ENCODE measurements at places on chromosomes 1 and 21.

- DNase-seq = no peak
These were observed 4.2 kb downstream of the RNPC3 start for GRCh38 chr1:103529746-103530145.

- peak; percentile 89 for DNase-seq
These were observed 62.9 kb upstream of the SIM2 start for GRCh38 chr21:36636016-36636415.

DNA sequence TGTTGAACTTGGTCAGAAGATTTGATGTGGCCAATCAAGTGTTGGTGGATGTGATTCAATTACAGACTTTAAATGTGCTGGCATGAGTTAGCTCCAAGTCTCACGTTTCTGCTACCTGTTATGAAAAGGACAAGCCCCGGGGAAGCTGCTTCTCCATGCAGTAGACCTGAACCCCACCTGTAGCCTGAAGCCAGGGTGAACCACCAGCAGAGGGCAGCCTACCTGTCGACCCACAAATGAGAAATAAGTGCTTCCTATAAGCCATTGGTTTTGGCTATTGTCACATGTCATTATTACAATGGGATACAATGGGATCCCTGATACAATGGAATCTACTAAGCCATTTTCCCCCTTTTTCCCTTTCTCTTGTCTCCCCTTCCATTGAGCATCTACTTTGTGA is 230.2 kb downstream of the PRDM2 start:
- DNase-seq = peak; percentile 17

DNA sequence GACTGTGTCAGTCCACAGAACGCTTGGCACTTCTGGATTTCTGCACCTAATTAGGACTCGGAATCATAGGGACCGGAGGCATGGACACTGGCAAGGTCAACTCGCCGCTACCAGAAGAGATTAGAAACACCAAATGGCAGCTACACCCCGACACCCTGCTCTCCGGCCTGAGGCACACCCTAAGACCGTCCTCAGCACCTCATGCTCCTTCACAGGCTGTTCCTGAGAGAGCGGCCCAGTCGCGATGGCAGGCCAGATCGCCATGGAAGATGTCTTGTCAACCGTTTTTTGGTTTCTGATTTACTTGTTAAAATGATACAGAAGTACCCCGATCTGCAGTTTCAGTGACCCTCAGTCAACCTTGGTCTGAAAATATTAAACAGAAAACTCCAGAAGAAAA is 46.8 kb downstream of the NPHP4 start:
- no peak for DNase-seq

- DNase-seq = no peak
These were observed 10.2 kb upstream of the CDC7 start for GRCh38 chr1:91490501-91490900.

DNA sequence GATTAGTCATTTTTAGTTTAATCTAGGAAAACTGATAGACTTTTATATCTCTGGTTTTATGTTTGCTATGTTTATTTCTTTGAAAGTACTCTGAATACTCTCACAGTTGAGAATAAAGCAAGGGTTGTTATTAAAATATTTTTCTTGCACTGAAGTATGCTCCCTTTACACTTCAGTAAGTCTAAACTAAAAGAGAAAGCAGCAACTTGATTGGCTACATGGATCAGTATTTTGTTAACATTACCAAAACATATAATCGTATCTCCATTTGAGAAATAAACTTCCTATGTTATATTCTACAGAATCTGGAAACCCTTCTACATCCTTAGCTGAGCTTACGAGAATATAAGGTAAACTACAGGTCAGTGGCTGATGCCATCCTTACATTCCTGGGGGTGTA is 149.5 kb upstream of the HP1BP3 start:
- no peak for DNase-seq

DNA sequence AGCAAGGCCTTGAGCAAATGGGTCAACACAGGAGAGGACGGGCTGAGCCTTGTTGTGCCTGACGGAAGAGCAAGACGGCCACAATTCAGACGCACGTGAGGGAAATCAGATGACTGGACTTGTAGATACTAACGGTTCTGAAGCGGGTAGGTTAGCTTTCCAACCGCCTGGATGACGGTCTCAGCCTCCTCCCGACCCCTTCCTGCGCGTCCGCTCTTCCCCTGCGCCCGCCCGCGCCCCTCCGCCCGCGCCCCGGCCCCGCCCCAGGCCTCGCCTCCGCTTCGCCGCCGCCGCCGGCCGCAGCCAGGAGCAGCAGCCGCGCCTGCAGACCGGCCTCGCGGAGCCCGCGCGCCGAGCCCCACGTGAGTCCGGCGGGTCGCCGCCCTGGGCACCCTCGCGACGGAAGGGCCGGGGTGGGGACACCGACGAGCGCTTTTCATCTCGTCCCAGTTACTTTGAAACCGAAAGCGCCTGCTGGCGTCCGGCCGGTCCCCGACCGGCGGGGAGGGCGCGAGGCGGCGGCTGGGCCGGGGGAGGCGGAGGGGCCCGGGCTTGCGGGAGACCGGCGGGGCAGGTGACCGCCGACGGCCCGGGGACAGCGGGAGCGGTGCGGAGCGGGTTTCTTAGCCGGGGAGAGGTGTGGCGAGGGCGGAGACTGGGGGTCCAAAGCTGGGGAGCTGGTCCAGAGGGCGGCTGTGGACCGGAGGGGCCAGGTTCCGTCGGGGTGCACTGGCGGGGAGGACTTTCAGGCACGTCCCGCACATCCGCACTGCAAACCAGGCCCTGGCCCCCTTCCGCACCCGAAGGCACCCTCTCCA is at the start of gene TRAF5:
Gene TRAF5 (plus strand): TSS at position 306 of the 818 bp plus-strand sequence. CDS start 26,407 bp downstream, outside the sequence.
- peak; percentile 77 for DNase-seq

DNA sequence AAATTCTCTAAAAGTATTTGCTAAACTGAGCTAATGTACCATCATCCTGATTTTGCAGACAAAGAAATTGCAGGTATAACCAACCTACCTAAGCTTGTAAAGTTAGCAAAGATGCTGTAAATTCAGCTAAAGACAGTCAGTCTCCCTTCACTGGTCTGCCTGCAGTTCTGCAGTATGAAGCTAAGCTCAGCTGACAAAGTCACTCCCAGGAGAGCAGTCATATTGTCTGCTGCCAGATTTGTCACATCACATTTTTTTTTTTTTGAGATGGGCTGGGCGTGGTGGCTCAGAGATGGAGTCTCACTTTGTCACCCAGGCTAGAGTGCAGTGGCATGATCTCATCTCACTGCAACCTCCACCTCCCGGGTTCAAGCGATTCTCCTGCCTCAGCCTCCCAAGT is 8.9 kb upstream of the CMPK1 start:
- no peak for DNase-seq

DNA sequence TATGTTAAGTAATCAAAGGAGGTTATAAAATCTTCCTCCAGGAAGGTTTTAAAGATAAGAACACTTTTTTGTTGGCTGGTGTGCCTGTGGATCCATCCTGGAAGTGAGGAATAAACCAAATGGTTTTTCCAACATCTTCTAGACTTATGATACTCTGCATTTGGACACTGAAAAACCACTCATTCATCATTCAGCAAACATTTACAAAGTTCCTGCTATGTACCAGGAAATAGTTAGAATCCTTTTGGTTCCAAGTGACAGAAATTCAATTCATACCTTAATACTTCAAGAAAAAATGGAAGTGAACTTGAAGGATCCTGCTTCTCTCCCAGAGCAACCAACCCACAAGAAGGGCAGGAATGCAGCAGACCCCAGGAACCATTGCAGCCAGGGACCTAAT is 39.6 kb upstream of the PIGC start:
- no peak for DNase-seq

GRCh38 chr1:76939050-76939816 is 72.0 kb downstream of the ST6GALNAC5 start:
- no peak for DNase-seq

GRCh38 chr1:82562448-82562847 is 761.7 kb downstream of the ADGRL2 start:
- DNase-seq = peak; percentile 16

- DNase-seq = no peak
These were observed 72.2 kb upstream of the GJB5 start for GRCh38 chr1:34682452-34683223.

DNA sequence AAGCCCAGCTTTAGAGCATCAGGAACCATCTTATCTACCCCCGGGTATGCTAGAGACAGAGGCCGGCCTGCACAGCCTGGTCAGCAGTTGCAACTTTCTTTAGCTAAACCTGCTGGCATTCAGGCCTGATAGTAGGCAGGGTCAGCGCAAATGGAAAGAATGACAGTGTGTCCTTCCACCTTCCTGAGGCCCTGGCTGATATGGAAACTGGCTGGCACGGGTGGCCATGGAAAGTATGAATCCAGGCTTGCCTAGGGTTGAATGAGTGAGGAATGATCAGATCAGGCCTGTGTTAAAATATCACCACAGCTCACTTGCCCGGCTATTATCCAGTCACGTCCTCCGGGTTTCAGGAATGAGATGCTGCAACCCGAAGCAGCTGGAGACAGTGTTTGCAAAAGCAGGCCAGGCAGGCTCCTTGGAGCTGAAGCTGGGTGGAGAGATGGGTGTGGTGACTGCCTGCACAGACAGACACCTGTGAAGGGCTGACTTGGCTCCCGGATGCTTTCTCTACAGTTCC is 34.7 kb downstream of the RCAN1 start:
- DNase-seq = no peak

DNA sequence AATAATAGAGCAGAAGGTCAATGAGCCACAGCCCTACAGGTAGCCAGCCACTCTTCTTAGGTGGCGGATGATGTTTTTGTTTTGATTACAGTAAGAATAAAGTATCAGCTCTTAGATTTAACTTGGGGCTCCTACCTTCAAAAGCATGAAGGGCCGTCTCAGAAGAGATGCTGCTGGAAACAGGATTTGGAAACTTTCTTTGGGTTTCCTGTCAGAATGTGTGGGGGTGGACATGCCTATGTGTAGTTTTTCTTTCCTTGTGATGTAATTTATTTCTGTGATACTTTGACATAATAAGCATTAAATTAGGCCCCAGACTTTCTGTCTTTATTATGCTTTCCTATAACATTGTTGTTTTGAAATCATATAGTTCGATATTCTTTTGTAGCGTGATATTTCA is 1.5 kb downstream of the RAP1A start:
- DNase-seq = peak; percentile 59

DNA sequence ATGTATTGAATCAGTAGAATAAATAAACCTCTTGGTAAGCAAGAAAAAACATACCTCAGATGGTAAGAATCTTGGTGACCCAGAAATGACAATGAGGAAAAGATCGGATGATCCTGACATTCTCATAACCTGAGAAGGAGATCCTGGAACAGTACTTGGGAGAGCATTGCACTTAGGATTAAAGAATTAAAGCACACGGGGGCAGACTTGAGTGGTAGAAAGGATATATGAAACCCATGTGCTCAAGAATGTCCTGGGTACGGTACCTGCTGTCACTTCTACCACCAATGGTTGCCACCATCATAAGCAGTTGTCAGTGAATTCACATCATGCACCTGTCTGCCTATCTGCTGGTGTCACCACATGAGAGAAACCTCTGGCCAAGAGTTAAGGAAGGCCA is 108.9 kb upstream of the GJB5 start:
- DNase-seq = no peak

DNA sequence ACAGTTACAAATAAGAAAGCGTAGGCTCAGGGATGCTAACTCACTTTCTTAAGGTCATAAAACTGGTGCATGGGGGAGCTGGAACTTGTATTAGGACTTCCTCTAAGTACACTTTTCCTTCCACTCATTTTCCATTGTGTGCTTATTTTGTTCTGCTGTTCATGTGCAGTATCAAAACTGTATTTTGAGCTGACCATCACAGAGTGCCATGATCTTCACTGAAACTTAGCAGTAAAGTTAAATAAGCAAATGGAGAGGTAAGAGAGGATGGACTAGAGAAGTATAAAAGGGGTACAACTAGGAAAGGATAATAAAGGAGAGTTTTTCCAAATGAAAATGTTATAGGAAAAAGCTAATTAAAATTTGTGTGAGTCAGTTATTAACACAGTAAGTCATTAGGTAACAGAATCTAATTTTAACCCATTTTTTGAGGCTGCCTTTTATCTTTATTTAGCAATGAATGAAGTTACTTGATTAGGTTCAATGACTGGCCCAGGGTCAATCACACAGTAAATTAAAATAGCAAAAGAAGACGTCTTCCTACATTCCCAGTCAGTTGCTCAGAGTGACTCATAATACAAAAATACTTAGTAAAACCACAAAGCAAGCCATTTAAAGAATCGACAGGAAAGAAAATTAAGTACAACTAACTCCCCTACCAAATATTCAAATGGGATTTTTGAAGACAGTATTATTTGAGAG is 165.8 kb upstream of the C1orf105 start:
- DNase-seq = no peak

DNA sequence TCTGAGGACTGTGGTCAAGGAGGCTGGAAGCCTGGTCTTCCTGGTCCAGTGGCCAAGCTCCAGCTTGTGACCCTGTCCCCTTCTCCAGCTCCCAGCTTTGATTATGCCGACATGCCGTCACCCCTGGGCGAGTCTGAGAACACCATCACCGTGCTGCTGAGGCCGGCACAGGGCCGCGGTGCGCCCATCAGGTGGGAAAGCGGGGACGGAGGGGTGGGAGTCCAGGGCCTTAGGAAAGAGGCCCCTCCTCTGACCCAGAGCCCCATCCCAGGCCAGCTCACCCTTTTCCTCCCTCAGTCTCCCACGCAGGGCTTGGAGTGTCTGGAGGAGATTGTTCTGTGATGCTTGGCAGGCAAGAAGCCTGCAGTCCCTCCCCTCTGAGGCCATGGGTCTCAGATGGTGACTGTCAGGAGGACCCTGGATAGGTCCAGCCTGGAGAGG is 43.6 kb downstream of the PTPRU start:
- DNase-seq = no peak

GRCh38 chr1:1669468-1670440 is 10.9 kb upstream of the CDK11B start:
- no peak for DNase-seq

GRCh38 chr1:117883616-117884015 is 45.8 kb downstream of the GDAP2 start:
- DNase-seq = no peak

GRCh38 chr21:36297938-36298572 is 21.9 kb upstream of the MORC3 start:
- peak; percentile 88 for DNase-seq

- peak; percentile 84 for DNase-seq
These were observed 2.2 kb upstream of the PTPN7 start for GRCh38 chr1:202162418-202163280.

DNA sequence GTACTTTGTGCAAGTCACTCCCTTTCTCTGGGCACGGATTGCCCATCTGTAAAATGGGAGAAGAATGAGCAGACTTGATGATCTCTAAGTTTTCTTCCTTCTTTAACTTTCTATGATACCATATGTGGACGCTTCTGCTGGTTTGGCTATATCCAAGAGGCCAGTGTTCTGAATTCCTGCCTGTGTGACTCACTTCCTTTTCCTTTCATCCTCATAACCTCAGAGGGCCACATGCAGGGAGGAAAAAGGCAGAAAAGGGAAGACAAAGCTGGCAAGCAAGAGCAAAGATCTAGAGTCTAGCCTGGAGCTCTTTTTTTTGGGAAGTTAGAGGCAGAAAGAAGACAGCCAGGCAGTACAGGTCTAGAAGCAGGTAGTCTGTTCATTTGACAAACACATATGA is 151.2 kb downstream of the OMA1 start:
- peak; percentile 78 for DNase-seq
